H1 (cell line): ENCODE measurements at places on chromosomes 3 and 15. TPM values are rescaled to one million over a fixed set of nuclear protein-coding genes. Genes with fewer than 3 reads are reported as not detected.
A peak's percentile ranks its signal among the peaks of the same experiment; 100 is the strongest.

The CCK gene
- 0.99 and 2.4 TPM in 2 replicates for total RNA-seq

The FAM3D gene
- total RNA-seq = not detected in 2 replicates

The SCAANT1 gene
- total RNA-seq = not detected in 2 replicates

The GOLGA6L7 gene
- not detected in 2 replicates for total RNA-seq

The BDH1 gene
- total RNA-seq = 24.0 and 27.2 TPM in 2 replicates

The GXYLT2 gene
- total RNA-seq = 3.9 and 5.6 TPM in 2 replicates

The ARF4 gene
- 137 and 138 TPM in 2 replicates for total RNA-seq

The SLC22A14 gene
- not detected in 2 replicates for total RNA-seq

DNA sequence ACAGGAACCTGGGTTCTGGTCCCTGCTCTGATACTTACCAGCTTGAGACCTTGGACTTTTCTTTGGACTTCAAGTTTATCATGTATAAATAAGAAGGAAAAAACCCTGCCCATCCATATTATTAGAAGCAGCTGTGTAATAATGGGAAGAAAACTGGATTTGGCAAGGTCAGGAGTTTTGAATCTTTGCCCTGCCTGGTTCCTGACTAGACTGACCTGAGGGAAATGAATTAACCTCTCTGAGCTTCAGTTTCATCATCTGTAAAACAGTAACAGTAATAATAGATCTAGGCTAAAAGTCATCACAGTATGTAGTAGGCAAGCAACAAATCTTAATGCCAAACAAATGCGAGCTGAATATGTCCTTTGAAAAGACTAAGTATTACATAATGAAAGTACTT is 68.8 kb downstream of the FSIP1 start:
- H3K27ac ChIP-seq = no peak overlapping the region
- no peaks in the 10 kb centered on the region for H3K27me3 ChIP-seq
- DNase-seq = no peak
- H3K4me1 ChIP-seq = no peaks in the 10 kb centered on the region
- H3K36me3 ChIP-seq = no peaks in the 10 kb centered on the region

- DNase-seq = no peak
- no peaks in the 10 kb centered on the region for H3K4me1 ChIP-seq
- no peak overlapping the region for H3K27ac ChIP-seq
- H3K27me3 ChIP-seq = no peaks in the 10 kb centered on the region
- no peak overlapping the region for H3K4me3 ChIP-seq
Measured at GRCh38 chr3:8846176-8846575, 76.8 kb upstream of the OXTR start.

DNA sequence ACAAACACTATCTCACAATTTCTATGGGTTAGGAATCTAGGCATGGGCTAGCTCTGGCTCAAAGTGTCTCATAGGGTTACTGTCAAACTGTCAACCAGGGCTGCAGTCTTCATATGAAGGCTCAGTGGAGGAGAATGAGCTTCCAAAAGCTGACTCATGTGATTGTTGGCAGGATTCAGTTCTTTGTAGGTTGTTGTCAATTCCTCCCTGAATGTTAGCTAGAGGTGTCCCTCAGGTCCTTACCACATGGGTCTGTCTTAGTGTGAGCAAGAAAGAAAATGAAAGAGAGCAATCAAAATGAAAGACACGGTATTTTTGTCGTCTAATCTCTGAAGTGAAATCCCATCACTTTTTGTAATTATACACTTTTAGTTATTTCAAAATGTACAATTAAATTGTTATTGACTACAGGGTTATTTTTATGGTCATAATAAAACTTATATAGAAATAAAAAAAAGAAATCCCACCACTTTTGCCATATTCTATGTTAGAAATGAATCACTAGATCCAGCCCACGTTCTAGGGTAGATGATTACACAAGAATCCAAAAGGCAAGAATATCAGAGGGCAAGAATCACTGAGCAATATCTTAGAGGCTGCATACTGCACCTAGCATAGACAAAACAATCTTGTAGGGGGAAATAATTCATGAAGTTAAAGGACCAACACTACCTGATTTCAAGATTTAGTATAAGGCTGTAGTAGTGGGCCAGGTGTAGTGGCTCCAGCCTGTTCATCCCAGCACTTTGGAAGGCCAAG is 8.4 kb downstream of the ACSBG1 start:
- H3K27ac ChIP-seq = no peak overlapping the region
- no peaks in the 10 kb centered on the region for H3K36me3 ChIP-seq
- no peak overlapping the region for H3K4me3 ChIP-seq
- H3K4me1 ChIP-seq = no peaks in the 10 kb centered on the region

- H3K27me3 ChIP-seq = no peaks in the 10 kb centered on the region
- no peaks in the 10 kb centered on the region for H3K4me1 ChIP-seq
- H3K27ac ChIP-seq = no peak overlapping the region
- peak; percentile 84 for DNase-seq
- no peak overlapping the region for H3K4me3 ChIP-seq
- peaks cover 8% of the 10 kb centered on the region; the same call in 1 of the 2 replicates for H3K36me3 ChIP-seq
Measured at GRCh38 chr15:74635228-74635627, 19.6 kb downstream of the CLK3 start.

- 0 out of 2 replicates have a peak, but pooled peaks cover 2% of the 10 kb centered on the region for H3K4me1 ChIP-seq
- no peaks in the 10 kb centered on the region for H3K27me3 ChIP-seq
- H3K36me3 ChIP-seq = no peaks in the 10 kb centered on the region
- H3K4me3 ChIP-seq = peak overlapping the region; percentile 100
- H3K27ac ChIP-seq = peak overlapping the region; percentile 89
- DNase-seq = peak; percentile 75
Measured at GRCh38 chr15:41971895-41972252, 483 bp downstream of the EHD4 start.

- H3K4me1 ChIP-seq = no peaks in the 10 kb centered on the region; the same call in 1 of the 2 replicates
- no peaks in the 10 kb centered on the region for H3K36me3 ChIP-seq
- no peak overlapping the region for H3K4me3 ChIP-seq
Measured at GRCh38 chr3:135803028-135803692, 162.4 kb upstream of the PPP2R3A start.

- DNase-seq = no peak
- H3K4me1 ChIP-seq = no peaks in the 10 kb centered on the region
- H3K27ac ChIP-seq = no peak overlapping the region
- H3K27me3 ChIP-seq = no peaks in the 10 kb centered on the region
- H3K36me3 ChIP-seq = no peaks in the 10 kb centered on the region
Measured at GRCh38 chr3:39479701-39480414, 12.4 kb downstream of the MOBP start.

DNA sequence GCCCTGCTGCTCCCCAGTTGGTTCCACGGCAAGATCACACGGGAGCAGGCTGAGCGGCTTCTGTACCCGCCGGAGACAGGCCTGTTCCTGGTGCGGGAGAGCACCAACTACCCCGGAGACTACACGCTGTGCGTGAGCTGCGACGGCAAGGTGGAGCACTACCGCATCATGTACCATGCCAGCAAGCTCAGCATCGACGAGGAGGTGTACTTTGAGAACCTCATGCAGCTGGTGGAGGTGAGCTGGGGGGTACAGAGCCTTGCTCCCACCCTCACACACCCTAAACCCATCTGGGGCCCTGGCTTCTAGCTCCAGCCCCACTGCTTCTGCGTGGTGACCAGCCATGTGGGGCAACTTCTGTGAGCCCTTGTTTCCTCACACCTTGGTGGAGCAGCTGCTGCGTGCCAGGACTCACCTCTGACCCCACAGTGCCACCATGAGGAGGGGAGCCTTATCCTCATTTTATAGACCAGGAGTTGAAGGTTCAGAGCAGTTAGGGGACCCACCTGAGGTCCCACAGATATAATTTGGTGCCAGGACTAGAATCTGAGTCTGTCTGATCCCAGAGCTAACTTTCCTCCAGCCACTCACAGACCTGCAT is 13.3 kb upstream of the LMAN1L start:
- no peak overlapping the region for H3K27ac ChIP-seq
- H3K4me1 ChIP-seq = no peaks in the 10 kb centered on the region
- H3K4me3 ChIP-seq = no peak overlapping the region
- DNase-seq = no peak
- no peaks in the 10 kb centered on the region for H3K27me3 ChIP-seq

DNA sequence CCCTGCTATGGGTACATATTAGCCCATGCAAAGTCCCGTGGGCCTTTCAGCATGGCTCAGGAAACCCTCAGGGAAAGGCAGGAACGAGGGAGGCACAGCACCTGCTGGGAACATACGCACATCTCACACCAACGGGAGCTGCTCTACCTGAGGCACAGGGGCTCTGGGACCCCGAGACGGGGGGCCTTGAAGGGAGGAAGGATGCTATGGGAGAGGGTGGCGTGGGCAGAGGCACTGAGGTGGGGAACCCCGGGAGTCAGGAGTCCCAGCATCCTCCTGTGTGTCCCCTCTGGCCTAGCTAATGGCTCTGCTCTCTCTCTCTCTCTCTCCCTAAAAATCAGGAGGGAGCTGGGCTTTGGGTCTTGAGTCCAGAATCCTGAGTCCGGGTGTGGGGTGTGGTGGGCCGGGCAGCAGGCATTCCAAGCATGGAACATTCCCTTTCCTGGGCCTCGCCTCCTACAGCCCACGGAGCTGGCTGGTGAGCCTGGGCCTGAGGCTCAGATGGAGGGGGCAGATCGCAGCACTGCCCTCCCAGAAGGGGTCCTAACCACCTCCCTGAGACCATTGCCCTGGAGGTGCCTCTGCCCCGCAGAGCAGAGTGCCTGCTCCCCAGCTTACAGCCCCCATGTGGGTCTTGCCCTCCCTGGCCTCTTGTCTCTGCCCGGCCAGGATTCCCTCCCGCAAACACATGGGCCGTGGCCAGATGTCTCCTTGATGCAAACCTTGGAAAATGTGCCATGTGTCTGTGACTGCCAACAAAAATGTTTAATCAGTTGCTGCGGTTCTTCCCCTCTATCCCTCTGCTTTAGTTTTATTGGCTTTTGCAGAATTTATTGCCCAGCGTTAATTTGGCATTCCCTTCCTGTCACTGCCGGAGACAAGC is 101.6 kb downstream of the TMEM266 start:
- H3K36me3 ChIP-seq = no peaks in the 10 kb centered on the region
- no peak for DNase-seq
- no peaks in the 10 kb centered on the region for H3K27me3 ChIP-seq
- H3K27ac ChIP-seq = no peak overlapping the region
- no peak overlapping the region for H3K4me3 ChIP-seq

DNA sequence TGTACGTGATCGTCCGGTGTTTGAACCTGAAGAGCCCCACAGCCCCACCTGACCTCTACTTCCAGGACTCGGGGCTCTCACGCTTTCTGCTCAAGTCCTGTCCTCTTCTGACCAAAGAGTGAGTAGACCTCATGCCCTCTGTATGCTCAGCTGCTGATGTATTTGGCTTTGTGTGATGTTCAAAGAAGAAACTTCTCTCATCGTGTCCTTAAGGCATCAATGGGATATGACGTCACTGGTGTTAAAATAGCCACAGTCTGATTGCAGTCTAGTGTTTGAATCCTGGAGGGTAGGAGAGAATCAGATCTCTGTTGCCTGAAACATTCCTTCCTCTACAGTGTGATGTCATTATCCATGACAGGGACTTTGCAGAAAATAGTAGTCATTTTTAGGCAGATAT is 28.1 kb downstream of the ABHD2 start:
- no peak for DNase-seq
- H3K4me1 ChIP-seq = peaks cover 6% of the 10 kb centered on the region
- no peaks in the 10 kb centered on the region for H3K36me3 ChIP-seq
- H3K4me3 ChIP-seq = no peak overlapping the region

DNA sequence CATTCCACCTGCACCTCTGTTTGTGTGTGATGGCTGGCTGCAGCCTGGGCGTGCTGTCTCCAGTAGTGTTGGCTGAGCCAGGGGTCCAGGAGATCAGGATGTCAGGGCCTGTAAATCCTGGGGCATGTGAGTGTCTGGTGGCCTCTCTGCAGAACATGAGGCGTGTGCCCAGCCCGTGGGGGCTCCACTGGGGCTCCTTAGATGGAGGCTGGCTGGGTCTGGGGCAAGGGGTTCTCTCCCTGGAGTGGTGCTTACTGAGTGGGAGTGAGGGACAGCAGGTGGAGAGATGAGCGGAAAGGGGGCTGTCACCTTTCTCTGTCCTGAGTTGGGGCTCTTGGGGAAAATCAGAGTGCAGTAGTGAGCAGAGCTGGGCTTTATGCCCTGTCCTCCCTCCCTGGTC is 152.2 kb downstream of the CHDH start:
- no peaks in the 10 kb centered on the region for H3K36me3 ChIP-seq
- no peaks in the 10 kb centered on the region for H3K27me3 ChIP-seq
- no peak overlapping the region for H3K27ac ChIP-seq
- DNase-seq = no peak
- H3K4me1 ChIP-seq = peaks cover 3% of the 10 kb centered on the region; the same call in 1 of the 2 replicates

DNA sequence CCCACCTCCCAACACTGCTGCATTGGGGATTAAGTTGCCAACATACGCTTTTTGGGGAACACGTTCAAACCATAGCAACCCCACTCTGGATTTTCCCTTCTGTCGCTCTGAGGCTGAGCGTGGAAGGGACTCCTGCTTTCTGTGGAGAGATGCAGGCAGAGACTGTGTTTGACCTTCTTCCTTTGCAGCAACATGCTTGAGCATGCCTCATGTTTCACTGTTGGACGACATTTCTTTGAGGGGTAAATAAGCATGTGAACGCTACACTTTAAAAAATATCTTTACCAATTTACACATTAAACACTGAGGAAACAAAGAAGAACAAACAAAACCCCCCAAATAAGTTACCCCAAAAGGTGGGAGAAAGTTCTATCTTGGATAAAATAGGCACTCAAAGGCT is 14.2 kb upstream of the MAPK6 start:
- H3K27ac ChIP-seq = no peak overlapping the region
- no peaks in the 10 kb centered on the region for H3K36me3 ChIP-seq
- no peak overlapping the region for H3K4me3 ChIP-seq

DNA sequence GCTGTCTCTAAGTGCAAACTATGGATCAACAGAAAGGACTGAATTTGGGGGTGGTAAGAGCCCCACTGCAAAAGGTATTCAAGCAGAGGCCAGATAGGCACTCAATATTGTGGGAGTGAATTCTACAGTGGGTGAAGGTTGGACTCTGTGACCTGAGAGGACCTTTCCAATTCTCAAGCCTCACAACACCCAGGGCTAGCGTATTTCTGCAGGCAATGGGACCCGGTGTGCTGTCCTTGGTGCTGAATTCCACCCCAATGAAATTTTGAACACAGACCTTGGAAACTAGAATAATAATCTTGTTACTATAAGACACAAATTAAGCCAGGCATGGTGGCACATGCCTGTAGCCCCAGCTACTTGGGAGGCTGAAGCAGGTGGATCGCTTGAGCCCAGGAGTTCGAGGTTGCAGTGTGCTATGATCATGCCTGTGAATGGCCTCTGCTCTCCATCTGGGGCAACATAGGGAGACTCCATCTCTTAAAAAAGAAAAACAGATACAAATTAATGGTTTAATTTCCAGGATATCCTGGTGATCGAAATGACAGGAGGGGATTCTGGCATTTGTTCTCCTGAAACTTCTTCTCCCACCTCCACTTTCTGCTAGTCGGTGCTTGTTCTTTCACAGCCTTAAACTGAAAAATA is 135.4 kb downstream of the RAB11A start:
- no peak overlapping the region for H3K4me3 ChIP-seq
- H3K36me3 ChIP-seq = no peaks in the 10 kb centered on the region
- H3K27me3 ChIP-seq = no peaks in the 10 kb centered on the region
- H3K27ac ChIP-seq = no peak overlapping the region
- DNase-seq = no peak
- H3K4me1 ChIP-seq = no peaks in the 10 kb centered on the region

GRCh38 chr3:25693238-25693637 is 28.5 kb upstream of the TOP2B start:
- no peak overlapping the region for H3K4me3 ChIP-seq
- H3K4me1 ChIP-seq = no peaks in the 10 kb centered on the region
- no peaks in the 10 kb centered on the region for H3K36me3 ChIP-seq
- no peaks in the 10 kb centered on the region for H3K27me3 ChIP-seq

- no peak overlapping the region for H3K27ac ChIP-seq
- no peak overlapping the region for H3K4me3 ChIP-seq
- H3K27me3 ChIP-seq = no peaks in the 10 kb centered on the region
- H3K4me1 ChIP-seq = peaks cover 3% of the 10 kb centered on the region; the same call in 1 of the 2 replicates
- no peaks in the 10 kb centered on the region for H3K36me3 ChIP-seq
Measured at GRCh38 chr3:86563400-86563970, 427.5 kb downstream of the VGLL3 start.

GRCh38 chr3:197516517-197516889 is 39.3 kb downstream of the BDH1 start:
- no peaks in the 10 kb centered on the region for H3K27me3 ChIP-seq
- H3K36me3 ChIP-seq = no peaks in the 10 kb centered on the region
- no peak for DNase-seq
- no peak overlapping the region for H3K27ac ChIP-seq
- H3K4me3 ChIP-seq = no peak overlapping the region
